ENCODE measurements at places on chromosomes 13 and 19. TPM values are rescaled to one million over a fixed set of nuclear protein-coding genes. Genes with fewer than 3 reads are reported as not detected.
A peak's percentile ranks its signal among the peaks of the same experiment; 100 is the strongest.

- no peak for DNase-seq
These were observed 95.8 kb downstream of the WASF3 start for GRCh38 chr13:26653310-26653709.

GRCh38 chr13:100231176-100231575 lies 142.3 kb downstream of the PCCA start:
- DNase-seq = peak; percentile 3

- DNase-seq = no peak
These were observed 18.8 kb downstream of the KL start for GRCh38 chr13:33034882-33035520.

Gene GPR183
- 7.9 TPM for total RNA-seq

- no peak for DNase-seq
These were observed 5.1 kb downstream of the ATG4D start for GRCh38 chr19:10548746-10549276.

DNA sequence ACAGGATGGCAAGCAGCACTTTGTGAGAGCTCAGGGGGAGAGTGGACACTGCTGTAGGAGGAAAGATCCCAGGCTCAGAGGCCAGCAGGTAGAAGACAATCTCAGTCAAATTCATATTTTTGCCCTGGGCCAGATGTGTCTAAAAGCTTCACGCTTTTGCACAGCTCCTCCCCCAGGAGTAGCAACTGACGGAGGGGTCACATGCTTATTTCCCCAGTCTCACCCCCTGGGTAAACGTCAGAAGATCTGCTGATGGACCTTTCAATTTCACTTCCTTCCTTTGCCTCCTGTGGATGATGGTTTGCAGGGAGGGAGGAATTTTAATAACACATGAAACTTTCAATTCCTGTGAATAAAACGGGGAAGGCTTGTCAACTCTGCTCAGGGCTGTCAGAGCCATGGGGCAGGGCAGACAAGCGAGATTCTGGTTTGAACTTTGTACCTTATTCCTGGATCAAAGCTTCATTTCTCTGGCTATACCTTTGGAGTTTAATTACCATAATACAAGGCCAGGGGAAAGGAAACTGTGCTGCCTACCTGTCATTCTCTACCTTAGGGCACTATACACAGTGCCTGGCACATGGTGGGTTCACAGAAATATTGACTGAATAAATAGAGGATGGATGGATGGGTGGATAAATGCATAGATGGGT lies 41.0 kb downstream of the POU4F1 start:
- DNase-seq = no peak

- no peak for DNase-seq
These were observed 66.9 kb upstream of the TM9SF2 start for GRCh38 chr13:99434258-99434788.

Gene ZNF610
- 8.9 TPM for total RNA-seq
